D341Med (cell line): ENCODE measurements at places on chromosomes 2 and 18.

DNA sequence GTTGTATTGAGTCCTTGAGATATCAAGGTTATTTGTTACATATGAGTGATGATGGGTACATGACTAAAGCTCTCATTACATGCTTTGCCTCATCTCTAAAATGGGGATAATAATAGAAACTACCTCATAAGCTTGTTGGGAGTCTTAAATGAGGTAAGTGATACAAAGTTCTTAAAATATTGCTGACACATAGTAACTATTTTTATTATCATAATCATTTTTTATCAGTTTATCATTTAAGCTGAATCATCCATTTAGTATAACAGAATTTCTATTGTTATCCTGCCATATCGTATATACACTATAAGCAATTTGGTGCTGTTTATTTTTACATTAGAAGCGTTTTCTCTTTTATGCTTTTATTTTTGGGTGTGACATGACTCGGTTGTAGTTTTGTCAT, 871.1 kb downstream of the LRP1B start:
- DNase-seq, result no peak

GRCh38 chr2:126945118-126945517, 46.4 kb downstream of the TEX51 start:
- DNase-seq, result no peak

- no peak for DNase-seq
Measured at GRCh38 chr2:141611176-141611571, 519.6 kb downstream of the LRP1B start.

DNA sequence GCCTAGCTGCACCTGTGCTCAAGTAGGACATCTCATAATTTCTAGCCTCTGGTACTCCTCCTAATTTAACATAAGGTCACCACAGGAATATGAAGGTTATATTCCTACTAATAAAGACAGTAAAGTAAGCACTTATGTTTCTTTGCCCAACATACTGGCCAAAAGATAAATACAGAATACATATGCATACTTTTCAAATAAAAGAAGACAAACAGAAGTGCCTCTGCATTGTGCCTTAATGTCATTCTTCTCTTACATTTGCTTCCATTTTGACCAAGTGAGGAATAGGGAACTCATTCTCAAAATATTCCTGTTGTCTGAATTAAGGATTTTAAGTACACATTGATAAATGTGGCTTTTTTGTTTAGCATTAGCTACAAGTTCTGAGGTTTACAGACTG, 5.6 kb downstream of the BCL11A start:
- no peak for DNase-seq

DNA sequence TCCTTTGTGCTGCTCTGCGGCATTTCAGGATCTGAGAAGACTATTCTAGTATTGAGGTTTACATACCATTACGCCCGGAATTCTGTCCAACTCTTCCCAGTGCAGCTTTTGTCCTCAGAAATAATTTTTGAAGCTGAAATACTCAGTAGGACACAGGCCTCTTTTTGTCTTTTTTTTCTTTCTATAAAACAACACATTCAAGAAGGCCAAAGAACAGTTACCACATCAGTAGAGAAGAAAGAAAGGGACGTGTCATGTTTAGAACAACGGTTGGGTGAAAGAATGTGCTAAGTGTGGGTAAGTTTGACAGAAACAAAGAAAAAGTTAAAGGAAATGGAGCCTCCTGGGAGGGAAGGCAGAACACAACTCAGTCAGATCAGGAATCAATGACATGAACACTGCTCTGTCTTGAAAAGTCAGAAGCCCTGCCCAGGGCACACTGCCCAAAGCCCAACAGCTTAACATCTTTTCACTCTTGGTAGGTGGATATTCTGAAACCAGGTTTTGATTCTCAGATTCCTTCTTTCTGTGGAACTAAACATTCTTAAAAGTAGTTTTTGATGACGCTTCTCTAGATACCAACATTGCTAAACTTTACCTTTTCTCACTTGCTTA, 198.6 kb upstream of the CWC22 start:
- no peak for DNase-seq

GRCh38 chr2:238467792-238468191, 41.1 kb downstream of the ASB1 start:
- DNase-seq, result no peak

DNA sequence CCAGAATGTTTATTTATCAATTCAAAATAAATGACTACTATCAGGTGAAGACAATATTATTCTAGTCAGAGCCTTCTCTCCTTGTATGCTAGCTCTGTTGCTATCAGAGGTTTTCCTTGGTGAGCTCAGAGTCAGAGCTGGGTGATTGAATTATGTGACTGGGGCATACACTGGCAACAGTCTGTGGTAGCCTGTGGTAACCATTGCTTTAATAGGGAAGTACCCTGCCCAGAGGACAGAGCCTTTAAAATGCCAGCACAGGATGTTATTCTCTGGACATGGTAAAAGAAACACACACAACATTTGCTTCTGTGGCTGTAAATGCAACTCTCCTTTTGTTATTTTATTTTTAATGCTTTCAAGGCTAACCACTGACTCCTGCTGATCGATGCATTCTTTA, 124.7 kb downstream of the PPP1R1C start:
- DNase-seq, result no peak

DNA sequence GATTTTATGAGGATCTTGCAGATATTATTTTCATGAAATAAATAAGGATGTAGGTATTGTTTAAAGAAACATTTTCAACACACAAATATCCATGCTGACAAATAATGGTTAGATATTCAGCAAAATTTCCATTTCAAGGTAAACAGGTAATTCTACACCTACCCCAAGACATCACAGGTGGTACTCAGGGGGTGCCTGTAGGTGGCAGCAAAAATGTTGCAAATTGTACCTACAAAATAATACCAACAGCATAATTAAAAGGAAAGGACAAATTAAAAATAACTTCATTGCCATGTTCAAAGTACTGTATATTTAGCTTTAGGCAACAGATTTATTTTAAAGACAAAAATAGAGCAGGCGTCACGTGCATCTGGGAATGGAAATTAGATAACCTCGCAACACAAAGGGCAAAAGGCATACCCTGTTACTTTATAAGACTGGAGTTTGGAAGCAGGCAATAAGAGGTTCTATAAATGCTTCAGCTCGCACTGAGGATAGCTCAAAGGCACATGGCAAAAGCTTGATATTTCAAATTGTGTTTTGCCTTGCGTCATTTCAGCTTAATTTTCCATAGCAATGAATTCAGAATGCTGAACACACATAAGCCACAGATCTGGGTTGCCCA, 630.5 kb downstream of the TDRD15 start:
- no peak for DNase-seq
